ENCODE measurements at places on chromosomes 3 and 15.

- DNase-seq: no peak
Measured at GRCh38 chr15:39934397-39935071, 619 bp downstream of the EIF2AK4 start.

GRCh38 chr3:114506591-114507300, 212.9 kb downstream of the TIGIT start:
- DNase-seq: no peak

DNA sequence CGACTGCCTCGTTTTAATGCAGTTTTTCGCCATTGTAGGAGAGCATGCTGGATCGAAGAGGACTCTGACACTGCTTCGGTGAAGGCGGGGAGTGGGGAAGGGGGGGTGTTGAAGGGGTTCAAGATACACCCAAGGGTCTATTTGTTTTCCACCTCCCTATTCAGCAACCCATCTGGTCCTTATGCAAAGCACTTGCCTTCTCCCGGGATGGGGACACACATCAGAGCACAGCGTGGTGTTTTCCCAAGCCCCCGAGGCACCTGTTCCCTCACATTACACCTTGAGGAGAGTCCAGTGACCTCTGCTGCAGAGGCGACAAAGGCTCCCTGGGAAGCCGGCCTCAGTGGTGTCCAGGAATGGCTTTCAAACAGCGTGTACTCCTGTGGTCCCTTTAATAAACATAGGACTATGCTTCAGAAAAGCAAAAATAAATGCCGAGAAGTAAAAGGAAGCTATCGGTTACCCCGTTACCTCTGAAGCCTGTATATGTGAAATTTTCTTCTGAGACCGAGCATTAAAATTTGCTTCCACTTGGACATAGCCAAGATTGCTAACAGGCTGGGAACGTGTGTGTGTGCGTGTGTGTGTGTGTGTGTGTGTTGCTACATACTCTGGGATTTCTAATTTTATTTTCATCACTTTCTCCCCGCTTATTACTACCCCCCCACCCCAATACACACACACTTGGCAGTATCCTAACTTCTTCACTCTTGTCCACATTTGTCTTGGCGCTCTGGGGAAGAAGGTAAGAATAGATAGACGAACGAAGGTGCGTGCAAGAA, 53.2 kb downstream of the CCDC54 start:
- DNase-seq: no peak

DNA sequence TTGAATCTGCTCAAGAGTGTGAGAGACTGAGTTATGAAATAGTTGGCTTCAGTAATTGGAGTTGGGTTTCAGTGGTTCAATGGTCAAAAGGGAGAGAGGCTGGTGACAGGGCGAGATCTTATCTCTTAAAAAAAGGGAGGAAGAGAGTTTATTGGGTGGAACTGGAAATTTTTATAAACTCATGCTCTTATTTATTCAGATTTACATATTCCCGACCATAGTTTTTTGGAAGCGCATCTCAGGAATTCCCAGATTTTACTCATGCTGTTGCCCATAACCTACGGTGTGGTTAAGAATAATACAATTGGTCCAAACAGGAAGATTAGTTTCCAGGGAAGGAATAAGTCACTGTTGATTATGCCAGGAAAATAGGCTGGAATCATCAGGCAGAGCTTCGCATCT, 41.4 kb downstream of the CD200 start:
- DNase-seq: no peak

DNA sequence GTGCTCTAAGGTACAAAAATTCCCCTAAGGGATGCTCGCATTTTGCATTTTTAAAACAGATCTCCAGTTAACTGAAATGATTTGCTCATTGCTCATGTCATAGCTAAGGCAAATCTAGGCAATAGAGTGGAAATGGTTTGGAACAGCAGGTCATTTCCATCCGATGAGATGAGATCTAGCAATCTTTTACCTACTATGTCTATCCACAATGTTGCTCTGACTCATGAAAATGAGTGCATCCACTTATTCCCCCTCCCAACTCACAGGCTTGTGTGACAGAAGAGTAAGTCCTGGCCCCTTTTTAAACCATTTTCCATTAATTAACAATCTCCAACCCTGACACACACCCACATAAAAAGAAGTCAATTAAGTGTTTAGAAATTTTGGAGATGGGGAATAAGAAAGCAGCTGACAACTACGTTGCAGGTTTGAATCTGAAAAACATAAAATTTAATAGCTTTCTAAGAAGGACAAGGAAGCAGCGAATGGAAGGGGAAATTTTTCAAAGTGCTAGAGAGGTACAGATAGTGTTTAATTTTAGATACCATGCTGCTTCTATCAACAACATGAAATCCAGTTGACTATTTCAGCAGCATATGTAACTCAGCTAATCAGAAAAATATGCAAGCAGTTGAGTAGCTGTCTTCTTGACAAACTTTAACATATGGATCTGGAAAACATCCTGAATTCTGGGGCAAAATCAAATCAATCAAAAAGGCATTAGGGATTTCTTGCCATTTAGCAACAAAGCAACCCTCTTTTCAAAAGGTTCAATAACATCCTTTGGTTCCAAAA, 112.0 kb downstream of the TMCO5A start:
- no peak for DNase-seq

DNA sequence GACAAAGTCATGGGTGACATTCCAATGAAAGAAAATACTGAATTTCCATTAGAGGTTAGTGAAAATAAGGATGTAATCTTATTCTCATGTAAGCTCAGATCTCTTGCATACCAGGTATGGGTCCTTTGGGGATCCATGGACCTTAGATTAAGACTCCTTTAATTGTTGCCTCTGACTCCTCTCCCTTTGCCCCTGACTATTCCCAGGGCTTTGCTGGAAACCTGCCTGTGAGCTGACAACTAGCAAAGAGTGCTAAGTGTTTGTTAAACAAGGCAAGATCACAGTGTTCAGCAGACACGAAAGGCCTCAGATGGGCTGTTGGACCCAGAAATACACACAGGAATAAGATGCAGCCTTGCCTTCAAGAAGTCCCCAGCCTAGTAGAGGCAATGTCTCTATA, 32.1 kb downstream of the ACKR2 start:
- DNase-seq: no peak

DNA sequence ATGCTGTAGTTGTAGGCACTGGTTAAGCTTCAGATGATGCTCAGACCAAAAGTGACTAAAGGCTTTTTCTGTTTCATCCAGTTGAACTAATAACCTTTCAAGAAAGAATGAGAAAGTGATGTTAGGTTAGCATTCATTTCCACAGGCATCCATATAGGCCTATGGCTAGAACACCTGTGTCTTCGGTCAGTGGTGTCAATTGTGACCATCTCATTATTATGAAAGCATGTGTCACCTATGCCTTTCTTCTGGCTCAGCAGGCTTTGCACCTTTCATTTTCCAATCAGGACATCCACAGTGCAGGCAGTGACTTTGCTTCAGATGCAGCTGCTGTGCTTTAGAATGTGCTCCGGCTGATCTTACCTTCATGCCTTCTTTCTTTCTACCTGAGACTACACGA, 57.9 kb downstream of the B3GNT5 start:
- no peak for DNase-seq

- DNase-seq: no peak
Measured at GRCh38 chr15:99722406-99722805, 10.8 kb downstream of the LYSMD4 start.

GRCh38 chr3:76212679-76213078, 427.3 kb upstream of the ZNF717 start:
- DNase-seq: no peak

GRCh38 chr15:98003996-98004395, 43.5 kb downstream of the ARRDC4 start:
- DNase-seq: no peak

DNA sequence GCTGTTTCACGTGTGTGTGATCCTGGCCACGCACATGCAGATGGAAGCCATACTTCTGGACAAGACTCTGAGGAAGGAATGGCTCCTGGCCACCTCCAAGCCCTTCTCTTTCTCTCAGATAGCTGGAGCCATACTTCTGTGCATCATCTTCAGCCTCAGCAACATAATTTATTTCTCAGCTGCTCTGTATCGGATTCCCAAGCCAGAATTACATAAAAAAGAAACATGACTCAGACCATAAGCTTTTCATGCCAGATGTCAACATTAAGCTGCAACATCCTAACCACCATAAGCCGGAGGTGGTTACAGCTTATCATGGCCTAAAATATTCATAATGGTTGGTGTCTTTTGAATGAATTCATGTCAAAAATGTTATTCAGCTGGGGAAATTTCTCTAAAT, 10.6 kb upstream of the KIF23 start:
- DNase-seq: no peak

DNA sequence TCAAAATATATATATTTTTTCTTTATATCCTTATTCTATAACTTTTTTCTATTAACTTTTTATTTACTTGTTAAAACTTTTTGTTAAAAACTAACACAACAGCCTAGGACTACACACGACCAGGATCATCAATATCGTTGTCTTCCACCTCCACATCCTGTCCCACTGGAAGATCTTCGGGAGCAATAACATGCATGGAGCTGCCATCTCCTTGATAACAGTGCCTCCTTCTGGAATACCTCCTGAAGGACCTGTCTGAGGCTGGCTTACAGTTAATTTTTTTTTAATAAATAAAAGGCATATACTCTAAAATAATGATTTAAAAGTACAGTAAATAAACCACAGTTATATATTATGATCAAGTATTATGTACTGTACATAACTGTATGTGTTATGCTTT, 58.9 kb downstream of the SFMBT1 start:
- no peak for DNase-seq

DNA sequence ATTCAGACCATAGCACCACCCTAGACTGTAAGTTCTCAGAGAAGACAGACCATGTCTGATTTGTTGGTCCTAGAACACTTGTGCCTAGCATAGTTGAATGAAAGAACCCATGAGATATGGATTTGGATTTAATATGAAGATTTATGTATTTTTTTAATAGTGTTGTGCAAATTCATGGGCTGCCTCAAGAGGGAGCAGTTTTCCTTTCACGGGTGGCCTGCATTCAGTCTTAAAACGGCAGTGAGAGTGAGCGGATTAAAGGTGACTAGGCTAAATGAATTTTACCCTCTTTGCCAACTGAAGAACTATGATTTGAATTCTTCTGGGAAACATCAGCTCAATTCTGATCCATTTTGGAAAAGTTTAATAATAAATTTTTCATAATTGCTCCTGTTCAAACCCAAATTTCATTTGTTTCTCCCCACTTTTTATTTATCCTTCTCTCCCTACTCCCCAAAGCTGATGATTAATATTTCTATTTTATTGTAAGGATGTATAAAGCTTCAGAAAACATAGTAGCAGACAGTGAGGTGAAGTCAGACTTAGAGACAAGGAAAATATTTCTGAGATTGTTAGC, 67.3 kb downstream of the MORC1 start:
- DNase-seq: peak; percentile 29

DNA sequence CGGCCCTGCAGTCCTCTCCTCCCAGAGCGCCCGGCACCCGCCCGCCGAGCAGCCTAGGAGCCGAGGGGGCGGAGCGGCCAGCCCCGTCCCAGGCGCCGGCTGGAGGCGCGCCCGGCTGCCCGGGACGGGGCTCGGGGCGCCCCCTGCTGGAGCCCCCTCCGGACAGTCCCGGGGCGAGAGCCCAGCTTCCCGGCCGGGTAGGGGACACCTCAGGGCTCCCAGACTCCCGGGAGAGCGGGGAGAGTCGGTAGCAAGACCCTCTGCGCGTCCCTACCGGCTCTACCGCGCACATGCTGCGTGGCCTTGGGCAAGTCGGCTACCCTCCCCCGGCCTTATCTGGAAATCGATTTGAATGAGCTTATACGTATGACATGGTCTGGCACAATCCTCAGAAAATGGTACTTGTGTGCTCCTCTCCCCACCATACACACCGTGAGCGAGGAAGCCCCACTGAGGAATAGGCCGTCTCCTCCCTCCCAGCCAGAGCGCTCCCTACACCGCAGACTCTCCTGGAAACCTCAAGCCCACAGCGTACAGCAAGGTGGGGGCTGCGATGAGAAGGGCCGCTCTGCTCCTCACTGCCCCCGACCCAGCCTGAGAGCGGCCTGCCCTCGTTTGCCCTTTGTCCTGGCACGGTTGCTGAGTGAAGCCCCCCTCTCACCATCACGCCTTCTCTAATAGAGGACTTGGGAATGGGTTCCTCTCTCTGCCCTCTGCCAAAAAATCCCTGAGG, at the start of gene DAPK2:
TSS of gene DAPK2 (minus strand) at position 65 of the 733 bp plus-strand sequence. CDS start 6,224 bp downstream, outside the sequence.
- no peak for DNase-seq

DNA sequence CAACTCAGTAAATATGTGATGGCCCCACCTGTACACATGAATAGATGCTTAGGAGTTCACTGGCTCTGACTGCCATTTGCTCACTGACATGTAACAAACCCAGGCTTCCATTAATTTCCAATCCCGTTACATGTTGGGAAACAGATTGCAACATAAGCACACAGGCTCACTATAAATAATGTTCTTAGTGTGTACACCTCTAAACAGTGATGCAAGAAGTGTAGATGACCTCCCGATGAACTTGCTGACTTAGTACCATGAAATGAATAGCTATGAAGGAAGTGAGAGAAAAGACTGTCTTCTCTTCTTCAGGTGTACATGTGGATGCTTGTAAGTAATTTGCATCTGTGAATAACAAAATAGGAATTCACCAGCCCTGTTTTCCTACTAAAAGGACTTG, 21.4 kb upstream of the FSIP1 start:
- DNase-seq: no peak

DNA sequence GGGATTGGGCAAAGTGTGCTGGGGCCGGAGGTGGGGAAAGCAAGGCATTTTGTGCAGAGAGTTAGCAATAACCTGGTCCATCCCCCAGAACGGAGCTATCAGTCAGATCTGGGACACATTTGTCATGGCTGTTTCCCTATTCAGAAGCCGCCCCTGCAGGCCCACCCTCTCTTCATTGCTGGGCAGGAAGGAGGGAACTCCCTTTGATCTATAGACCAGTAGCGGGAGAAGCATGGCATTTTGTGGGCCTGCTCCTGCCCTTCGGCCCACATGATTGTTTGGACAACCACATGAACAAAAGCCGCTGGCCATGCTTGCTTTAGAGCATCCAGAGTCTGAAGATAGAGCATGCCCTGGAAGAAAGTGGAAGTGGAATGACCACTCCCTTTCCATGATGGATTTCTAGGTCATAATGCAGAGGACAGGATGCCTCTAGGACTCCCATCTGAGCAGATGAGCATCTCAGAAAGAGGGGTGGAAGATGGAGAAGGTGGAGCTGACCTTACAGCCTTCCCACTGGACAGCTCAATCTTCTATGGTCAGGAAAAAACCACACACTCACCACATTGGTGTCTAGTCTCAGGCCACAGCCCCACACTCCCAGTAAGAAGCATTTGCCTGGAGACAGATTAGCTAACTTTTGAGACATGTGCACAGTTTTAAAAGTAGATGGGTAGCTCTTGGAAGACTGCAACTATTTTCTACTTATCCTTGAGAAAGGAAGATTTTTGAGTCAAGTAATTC, 11.9 kb upstream of the LRTM1 start:
- no peak for DNase-seq

- DNase-seq: no peak
Measured at GRCh38 chr3:149325581-149325980, 7.9 kb downstream of the TM4SF18 start.

GRCh38 chr3:33926998-33927605, 128.7 kb downstream of the PDCD6IP start:
- no peak for DNase-seq

GRCh38 chr3:12046406-12046805, 42.2 kb downstream of the SYN2 start:
- no peak for DNase-seq
